ENCODE measurements at places on chromosomes 12 and 14.
A peak's percentile ranks its signal among the peaks of the same experiment; 100 is the strongest.

DNA sequence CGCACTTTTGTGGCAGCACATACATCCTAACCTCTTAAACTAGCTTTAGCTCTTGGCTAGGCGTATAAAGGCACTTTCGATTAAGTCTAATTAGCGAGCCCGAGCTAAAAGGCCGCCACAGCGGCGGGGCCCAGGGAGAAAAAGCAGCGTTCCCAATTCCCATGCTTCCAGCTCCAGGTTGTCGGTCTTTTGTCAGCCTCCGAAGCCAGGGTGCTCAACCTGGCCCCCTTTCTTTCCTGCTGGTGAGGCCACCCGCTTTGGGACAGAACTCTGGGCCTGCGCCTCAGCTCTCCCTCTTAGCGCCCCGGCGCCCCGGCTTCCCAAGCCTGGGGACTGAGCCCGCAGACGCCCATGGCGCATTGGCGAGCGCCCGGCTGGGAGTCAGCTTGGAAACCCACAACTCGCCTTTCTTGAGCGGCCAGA is 33.3 kb upstream of the TBX5 start:
- DNase-seq: no peak

- DNase-seq: no peak
These were observed 28.2 kb upstream of the FLRT2 start for GRCh38 chr14:85501751-85502150.

GRCh38 chr12:34294671-34295365 is 272.5 kb downstream of the ALG10 start:
- no peak for DNase-seq

- no peak for DNase-seq
These were observed 56.5 kb downstream of the PRIMA1 start for GRCh38 chr14:93731753-93732152.

GRCh38 chr14:52360831-52361230 is 46.7 kb downstream of the PTGER2 start:
- DNase-seq: no peak

DNA sequence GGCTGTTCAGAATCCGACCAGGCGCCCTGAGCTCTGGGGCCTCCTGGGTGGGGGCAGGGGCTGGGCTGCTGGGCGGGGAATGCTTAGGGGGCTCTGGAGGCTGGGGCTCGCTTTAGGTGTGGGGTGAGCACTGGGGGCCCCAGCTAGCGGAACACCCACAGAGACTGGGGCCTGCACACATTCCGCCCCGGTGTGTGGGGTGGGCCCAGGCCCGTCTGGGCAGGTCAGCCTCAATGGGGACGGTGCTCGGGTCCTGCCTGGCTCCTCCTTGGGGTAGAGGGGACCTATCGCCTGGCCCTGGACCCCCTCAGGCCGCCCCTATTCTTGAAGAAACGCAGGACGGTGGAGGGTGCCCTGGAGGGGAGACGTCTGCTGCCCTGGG is 364.8 kb downstream of the TMEM121 start:
- DNase-seq: no peak

DNA sequence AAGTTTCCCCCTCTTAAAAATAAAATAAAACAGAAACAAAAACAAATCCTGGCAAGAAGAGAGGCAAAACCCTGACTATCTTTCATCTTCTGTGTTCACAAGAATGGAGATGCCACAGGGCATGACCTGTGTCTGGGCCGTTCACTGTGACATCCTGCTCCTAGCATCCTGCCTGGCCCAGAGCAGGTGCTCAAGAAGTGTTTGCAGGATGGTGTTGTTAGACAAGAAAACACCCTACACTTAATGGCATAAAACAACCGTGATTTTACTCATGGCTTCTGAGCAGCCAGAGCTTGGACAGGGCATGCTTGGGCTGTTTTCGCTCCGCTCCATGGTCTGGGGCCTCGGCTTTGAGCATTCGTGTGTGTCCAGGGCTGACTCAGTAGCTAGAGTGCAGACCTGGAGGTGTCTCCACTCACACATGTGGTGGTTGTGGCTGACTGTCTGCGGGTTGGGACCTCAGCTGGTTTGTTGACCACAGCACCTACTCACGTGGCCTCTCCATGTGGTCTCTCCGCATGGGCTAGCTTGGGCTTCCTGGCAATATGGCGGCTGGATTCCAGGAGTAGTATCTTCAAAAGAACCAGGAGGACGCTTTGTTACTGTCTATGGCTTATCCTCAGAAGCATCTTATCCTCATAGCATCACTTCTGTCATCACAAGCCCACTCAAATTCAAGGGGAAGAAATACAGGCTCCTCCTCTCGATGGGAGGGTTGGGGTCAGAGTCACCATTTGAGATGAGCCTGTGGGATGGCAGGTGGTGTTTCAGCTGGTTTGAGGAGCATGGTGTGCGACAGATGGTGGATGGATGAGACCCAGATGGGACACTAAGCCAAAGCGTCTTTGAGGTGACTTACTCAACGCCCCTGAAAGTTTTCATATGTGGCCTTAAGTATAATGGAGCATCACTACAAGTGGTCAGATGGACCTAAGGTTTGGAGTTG is 33.2 kb upstream of the FZD10 start:
- DNase-seq: no peak

DNA sequence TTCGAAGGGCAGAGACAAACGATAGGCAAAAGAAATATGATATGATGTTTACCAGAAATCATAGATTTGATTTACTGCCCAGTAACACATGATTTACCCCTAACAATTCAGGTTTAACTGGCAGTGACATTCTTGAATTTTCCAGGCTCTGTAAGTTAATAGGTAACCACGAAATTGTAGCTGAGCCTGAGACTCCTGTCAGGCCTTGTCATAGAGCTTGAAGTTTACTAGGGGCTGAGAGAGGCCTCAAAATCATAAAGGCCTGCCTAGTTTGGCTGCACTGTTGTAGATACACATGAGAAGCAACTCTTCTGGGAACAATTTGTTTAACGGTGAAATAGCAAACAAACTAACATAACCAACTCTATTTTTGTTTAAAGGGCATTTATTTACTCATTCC is 3.3 kb downstream of the ERP27 start:
- DNase-seq: no peak

- DNase-seq: no peak
These were observed 49.3 kb upstream of the USP44 start for GRCh38 chr12:95600567-95600966.

DNA sequence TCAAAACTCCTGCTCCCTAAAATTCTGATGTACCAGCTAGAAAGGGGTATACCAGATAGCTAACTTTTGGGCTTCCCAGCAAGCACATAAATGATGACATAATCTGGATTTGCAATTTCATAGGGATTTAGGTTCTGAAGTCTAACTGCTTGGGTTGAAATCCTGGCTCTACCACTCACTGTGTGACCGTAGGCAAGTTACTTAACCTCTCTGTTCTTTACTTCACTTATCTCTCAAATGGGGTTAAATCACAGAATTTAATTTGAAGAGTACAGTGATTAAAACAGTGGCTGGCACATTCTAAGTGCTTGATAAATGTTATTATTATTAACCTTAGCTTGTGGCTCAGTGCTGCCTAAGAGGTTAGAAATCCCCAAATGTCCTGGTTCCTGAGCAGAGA is 49.1 kb upstream of the NUAK1 start:
- no peak for DNase-seq

GRCh38 chr14:89957791-89958190 is 2.1 kb downstream of the TDP1 start:
- no peak for DNase-seq

DNA sequence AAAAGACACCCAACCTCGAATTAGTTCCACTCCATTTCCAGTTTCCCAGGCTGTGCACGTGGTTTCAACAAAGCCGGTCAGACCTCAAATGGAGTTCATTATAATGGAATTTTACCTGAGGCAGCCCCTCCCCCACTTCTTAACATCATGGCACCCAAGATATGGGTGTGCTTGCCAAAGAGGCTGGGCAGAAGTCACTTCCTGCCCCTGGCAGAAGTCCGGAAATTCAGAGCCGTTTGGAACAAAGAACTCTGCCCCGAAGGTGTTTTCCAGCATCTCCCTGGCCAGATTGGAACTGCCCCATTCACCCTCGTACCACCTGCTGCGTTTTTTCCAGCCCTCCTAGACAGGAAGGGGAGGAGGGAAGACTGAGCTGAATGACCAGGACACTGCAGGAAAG is 8.2 kb downstream of the VDR start:
- DNase-seq: no peak

DNA sequence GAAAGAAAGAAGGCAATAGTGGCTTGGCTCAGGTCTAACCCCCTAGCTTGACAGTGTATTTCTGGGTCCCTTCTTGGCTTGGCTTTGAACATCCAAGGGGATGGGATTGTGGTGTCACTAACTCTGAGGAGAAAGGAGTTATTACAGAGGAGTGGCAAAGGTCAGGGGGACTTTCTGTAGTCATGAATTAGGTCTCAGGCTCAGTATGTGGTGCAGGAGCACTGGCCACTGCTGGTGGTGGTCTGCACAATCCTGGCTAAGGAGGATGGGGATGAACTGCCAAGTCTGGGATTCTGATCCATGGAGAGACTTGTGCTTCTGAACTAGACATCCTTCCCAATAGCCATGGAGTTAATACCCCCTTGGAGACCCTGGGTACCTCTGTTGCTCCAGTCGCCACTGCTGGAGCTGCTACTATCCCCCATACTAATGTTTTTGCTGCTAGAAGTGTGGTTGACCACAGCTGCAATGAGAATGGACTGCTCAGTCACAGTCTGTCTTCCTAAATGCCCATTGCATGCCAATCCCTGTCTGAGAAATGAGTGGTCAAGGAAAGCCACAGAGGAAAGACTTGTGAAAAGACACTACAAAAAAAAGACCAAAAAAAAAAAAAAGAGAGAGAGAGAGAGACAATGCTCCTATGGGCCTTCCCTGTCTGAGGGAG is 32.5 kb downstream of the KRT76 start:
- DNase-seq: no peak

GRCh38 chr14:22084393-22085281 is 411.0 kb upstream of the OR4E1 start:
- peak; percentile 39 for DNase-seq

DNA sequence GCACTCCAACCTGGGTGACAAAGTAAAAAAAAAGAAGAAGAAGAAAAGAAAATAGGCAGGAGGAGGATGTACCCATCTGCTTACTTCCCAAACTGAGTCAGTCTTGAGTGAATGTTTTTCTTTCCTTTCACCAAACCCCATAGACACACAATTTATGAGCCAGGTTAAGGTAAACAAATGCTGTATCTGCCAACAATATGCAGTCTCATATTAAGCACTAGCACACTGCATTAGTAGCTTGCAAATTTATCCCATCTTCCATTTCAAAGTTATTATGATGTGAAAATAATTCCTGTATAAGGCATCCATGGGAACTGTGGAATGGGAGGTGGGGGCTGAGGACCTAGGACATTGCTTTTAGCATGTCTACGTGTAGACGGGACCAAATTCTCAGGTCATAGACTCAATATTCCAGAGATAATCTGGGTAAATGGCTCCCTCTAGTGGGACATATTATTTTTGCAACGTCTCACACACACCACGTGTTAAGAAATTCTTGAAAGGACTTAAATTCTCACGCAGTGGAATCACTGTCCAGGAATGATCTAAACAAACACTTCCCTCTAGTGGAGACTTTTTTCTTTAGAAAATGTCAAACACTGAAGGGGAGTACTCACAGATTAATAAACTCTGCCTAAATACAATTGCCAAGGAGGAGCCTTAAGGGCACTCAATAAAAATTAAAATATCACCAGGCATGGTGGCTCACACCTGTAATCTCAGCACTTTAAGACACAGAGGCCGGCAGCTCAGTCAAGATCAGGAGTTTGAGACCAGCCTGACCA is 17.1 kb upstream of the OR10P1 start:
- DNase-seq: peak; percentile 82

DNA sequence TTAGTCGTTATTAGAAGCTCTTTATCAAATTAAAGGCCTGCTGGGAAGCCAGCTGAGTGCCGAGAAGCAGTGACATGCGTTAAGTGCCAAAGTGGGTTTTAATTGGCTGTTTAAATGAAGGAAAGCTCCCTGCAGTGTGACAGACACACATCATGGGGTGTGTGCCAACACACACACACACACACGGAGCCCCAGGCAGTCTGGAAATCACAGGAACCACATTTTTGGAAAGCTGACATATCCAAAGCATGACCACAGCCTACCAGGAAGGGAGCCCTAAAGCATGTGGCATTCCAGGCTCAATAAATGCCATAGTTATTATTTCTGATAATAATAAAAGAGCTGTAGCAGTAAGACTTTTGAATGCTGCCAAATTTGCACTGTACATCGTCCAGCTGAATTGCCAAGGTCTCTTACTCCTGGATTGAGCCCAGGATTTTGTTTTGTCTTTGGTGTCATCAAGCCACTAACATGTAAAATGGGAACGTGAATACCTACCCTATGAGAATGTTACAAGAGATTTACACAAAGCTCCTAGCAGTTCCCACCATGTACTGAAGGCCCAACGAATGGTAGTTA is 135.1 kb downstream of the TMEM30B start:
- DNase-seq: no peak

DNA sequence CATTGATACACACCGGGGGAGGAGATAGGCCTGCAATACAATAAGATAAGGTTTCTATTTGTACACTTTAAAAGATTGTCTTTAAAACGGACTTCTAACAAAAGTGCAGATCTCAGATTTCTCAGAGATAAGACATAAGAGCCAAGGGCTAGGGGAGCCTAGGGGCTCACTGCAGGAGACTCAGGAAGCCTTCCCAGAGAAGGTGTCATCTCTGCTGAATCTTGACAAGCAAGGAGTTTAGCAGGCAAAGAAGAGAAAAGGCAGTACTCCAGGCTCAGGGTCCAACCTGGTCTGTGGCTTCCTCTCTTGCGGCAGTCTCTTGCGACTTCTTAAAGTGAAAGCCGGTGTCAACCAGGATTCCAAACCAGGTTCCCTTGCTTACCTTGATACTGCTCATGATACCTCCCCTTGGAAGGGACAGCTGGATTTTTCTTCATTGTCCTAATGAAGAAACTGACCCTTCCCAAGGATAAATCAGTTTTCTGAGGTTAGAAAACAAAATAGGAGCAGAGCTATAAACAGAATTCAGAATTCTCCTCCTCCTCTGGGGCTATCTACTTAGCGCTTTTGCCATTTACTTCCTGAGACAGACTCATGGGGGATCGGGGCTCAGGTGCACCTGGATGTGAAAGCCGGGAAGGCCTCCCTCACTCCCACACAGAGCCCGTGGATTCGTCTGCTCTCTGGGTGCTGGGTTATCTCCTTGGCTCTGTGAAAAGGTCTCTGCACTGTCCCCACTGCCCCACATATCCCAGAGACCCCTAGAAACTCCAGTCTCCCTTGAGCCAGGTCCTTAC is 1.7 kb upstream of the SCNN1A start:
- DNase-seq: peak; percentile 50

DNA sequence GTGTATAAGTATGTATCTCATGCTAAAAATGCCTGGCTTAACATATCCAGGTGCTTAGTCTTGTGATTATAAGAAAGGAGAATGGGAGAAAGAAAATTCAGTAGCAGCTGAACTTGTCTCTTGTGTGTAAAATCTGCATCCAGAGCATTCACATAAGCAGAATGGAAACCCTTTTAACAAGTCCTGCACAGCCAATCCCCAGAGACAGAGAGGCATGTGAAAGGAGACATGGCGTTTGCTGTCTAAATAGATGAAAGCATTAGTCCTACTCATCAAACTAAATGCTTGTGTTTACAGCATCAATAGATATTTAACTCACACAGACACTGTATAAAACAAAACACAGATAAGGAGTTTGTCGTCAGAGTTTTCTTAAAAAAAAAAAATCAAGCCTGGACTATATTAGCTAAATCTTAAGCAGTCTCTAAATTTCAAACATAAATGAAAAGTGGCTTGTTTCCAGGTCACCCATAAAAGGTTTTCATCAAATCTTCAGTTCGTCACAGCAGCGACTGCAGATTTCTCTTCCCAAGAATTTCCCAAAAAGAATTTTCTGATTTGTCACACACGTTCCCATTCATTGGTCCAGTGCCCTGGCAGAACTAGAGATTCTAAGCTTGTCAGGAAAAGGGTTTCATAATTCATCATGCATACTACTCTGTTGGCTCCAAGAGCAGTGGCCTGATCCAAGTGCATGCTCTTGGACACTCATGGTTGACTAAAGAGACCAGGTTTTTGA is 249.2 kb downstream of the BTG1 start:
- no peak for DNase-seq

Measured in HL-60 (cell line).